ENCODE measurements at places on chromosomes 7 and 10.
A peak's percentile ranks its signal among the peaks of the same experiment; 100 is the strongest.

DNA sequence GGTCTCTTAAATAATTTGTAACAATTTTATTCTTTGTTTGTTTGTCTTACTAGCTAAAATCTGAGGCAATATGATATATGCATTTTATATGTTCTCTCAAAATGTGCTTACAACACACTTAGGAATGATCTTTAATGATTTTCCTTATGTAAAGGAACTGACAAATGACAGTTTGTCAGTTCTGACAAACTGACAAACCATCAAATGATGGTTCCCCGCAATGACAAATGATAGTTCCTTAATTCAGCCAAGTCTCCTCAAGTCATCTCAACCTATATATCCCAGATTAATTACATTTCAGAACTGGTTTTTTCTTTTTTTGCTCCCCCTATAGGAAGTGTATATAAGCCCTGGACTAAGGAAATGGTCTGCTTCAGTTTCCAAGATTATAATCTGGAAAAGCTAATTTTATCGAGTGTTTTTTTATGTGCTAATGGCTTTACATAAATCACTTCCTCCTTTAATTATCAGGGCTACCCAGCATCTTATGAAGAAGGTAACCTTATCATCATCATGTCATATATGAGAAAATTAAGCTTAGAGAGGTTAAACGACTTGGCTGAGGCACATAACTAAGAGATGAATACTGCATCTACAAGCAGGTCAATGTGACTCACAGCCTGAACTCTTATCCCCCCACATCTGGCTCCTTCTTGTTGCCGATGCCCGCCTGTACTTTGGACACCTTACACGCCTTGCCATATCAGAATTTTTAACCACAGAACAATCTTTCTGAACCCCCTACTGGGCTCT, 75.1 kb downstream of the RELN start:
- no peak for DNase-seq

DNA sequence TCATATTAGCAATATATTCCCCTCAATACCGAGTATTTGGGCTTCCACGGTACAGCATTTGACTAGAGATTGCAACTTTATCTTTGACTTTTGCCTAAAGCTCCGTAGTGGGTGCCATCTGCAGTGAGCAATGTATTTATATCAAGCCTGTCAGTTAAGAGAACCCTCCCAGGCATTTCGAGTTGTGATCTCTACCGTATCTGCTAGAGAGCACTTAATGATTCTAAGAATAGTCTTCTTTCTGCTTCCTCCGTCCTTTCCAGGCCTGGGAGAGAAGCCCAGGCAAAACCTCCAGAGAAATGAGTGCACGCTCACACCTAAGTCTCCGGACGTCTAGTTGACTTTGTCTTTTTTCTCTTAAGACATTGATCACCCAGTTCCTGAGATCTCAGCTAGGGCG, 210.6 kb downstream of the KLF6 start:
- no peak for DNase-seq

- no peak for DNase-seq
These were observed 201.8 kb downstream of the GLI3 start for GRCh38 chr7:42035210-42035609.

GRCh38 chr7:17041324-17041723, 159.5 kb upstream of the AGR3 start:
- no peak for DNase-seq

- no peak for DNase-seq
These were observed 51.5 kb downstream of the ANKMY2 start for GRCh38 chr7:16594061-16594460.

DNA sequence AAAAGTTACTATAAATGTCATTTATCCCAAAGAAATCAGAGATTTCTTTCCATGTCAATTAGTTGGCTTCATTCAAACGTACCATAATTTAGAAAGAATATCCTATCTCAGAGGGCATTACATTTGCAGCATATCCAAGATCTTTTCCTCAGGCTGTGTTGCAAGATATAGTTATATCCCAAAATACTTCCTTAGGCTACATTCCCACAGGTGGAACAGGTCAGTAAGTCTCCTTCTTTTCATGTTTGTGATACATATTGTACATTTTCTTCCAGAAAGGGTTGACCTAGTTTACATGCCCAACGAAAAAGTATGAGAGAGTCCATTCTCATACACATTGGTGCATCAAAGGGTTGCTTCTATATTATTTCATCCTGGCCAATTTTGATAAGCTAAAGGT, 26.9 kb upstream of the VWA2 start:
- no peak for DNase-seq

GRCh38 chr10:112287844-112288243, 4.6 kb downstream of the TECTB start:
- no peak for DNase-seq

- DNase-seq, result no peak
These were observed 6.1 kb upstream of the CAV2 start for GRCh38 chr7:116493449-116493848.

- no peak for DNase-seq
These were observed 18.9 kb downstream of the IFT22 start for GRCh38 chr7:101302641-101303101.

DNA sequence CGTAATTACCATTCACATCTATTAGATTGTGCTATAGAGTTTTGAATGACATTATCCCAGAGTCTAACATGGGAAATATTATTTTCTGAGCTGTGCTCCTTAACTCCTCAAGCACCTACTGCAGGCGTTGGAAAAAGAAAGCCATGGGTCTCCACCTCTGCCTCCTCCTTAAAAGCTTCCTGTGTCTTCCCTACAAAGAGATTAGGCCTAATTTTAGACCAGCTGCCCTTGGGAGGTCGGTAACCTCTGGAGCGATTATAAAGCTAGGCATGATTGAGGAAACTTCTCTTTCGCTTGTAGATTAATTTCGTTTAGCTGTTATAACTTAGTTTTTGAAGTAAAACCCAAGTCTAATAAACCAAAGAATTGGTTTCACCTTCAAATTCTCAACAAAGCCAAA, 75.2 kb downstream of the PLXDC2 start:
- DNase-seq, result no peak

DNA sequence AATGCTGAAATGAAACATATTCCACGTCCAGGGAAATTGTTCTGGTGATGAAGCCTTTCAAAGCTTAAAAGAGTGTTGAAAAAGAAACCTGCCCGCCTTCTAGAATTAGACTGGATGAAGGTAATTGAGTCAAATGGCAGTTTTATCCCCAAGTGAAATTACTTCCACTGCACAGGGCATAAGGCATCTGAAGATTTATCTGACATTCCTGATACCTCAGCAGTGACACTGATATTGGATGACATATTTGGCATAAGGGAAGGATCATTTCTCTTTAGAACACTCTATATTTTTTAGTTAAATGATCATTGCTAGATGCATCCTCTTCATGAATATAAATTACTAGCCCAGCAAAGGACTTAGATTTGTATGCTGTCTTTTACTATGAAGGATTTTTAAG, 229.6 kb upstream of the TPK1 start:
- no peak for DNase-seq

DNA sequence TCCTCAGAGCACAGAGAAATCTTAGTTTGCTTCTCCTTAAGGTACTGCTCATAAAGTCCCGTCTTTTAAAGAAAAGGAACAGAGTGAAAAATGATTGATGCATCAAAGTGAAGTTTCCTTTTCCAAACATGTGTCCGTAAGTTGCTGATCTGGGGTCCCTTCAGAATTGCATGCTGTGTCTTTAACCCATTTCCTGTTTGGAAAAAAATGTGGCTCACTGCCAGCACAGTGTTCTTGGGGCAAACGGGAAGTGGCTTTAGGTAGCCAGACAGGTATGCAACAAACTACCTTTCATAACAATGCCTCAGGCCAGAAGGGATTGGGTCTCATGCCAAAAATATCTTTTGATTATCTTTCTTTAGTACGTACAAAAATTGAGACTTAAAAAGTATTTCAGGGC, 50.9 kb downstream of the TFAM start:
- no peak for DNase-seq

DNA sequence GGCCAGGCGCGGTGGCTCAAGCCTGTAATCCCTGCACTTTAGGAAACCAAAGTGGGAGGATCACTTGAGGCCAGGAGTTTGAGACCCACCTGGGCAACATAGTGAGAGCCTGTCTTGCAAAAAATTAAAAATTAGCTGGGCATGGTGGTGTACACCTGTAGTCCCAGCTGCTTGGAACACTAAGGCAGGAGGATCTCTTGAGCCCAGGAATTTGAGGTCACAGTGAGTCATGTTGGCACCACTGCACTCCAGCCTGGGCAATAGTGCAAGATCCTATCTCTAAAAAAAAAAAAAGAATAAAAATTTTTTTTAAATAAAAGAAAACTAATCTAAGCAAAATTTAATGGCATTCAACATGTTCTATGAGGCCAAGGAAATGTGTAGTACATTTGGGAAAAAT, 44.9 kb upstream of the UBN2 start:
- DNase-seq, result no peak

GRCh38 chr7:9718071-9718661, 1255.5 kb upstream of the PHF14 start:
- no peak for DNase-seq

- no peak for DNase-seq
These were observed 997.0 kb downstream of the GATA3 start for GRCh38 chr10:9051328-9051974.

DNA sequence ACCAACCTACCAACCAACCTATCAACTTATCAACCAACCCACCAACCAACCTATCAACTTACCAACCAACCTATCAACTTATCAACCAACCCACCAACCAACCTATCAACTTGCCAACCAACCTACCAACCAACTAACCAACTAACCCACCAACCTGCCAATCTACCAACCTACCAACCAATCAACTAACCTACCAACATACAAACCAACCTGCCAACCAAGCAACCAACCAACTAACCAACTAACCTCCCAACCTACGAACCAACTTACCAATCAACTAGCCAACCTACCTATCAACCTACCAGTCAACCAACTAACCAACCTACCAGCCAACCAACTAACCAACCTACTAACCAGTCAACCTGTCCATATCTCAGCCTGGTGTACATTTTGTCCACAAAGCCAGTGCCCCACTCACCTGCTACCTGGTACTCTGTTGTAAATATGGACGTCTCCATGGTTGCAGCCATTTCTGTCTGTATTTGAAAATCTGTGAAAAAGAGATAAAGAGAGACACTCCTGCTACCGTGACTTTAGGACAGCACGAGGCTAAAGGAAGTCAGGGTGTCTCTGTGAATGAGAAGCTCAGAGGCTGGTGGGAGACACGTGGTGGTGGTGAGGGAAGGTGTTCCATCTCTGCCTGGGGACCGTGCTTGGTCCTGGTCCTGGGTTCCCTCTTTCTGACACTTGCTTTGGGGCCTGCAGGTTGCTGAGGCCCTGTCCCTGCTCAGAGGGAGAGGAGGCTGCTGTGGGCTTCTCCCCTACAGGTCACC, 41.9 kb upstream of the IL15RA start:
- DNase-seq, result no peak

DNA sequence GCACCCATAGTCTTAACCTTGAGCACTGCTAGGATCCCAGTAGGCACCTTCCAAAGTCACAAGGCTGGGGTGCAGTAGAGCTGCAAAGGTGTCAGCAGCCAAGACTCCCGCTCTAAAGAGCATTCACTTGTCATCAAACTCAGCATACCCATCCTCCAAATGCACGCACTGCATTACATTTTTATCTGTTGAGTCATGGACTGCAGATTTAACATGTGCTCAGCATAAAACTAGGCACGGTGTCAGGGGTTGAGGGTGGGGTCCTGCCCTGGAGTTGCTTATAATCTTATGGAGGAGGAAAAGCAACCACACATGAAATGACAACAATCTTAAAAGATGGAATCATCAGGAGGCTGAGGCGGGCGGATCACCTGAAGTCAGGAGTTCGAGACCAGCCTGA, 102.6 kb downstream of the PARP12 start:
- DNase-seq, result no peak

DNA sequence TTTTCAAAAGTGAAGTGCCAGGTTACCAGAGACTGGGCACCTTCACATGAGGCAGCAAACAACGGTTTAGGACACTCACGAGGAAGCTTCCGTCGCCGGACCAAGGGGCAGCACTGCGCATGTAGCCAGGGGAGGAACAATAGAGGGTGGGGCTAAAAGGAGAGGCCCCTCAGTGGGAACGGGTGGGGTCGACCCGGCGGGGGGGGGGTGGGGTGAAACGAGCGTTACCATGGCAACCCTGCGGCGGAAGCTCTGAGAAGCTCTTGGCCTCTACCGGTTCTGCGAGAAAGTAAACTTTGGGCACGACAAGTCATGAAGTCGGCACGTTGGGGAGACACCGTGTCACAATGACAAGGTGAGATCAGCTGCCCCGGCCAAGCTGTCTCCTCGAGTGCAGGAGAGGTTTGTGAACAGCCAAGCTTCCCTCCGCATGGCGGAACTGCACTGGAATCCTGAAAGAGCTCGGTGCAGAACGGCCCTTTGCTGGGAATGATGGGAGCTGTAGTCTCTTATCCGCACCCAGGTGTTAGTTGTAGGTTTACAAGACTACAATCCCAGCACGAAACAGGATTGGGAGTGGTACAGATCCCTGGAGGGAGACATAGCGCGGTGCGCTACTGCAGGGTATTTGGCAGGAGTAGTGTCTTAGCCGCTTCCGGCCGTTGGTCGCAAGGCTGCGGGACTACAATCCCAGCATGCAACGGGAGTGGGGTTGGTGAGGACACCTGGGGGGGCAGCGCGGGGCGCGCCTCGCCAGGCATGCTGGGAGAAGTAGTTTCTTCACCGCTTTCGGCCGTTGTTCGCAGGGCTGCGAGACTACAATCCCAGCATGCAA, 72.8 kb upstream of the ZNF722 start:
- DNase-seq, result peak; percentile 60

- no peak for DNase-seq
These were observed 263.2 kb downstream of the FZD1 start for GRCh38 chr7:91527460-91527859.

- DNase-seq, result no peak
These were observed 203.2 kb downstream of the AHR start for GRCh38 chr7:17501441-17502212.

- no peak for DNase-seq
These were observed 24.4 kb downstream of the SKIDA1 start for GRCh38 chr10:21501091-21501490.

Data from stimulated activated CD8-positive, alpha-beta memory T cell treated with anti-CD3 and anti-CD28 coated beads, Interleukin-4, amount 100 ng/mL, for 1 hour (primary cell).